NT2/D1 (cell line): ENCODE measurements at places on chromosomes 7 and 10.

- no peak for DNase-seq
These were observed 315.3 kb downstream of the CXCL12 start for GRCh38 chr10:44069573-44069972.

DNA sequence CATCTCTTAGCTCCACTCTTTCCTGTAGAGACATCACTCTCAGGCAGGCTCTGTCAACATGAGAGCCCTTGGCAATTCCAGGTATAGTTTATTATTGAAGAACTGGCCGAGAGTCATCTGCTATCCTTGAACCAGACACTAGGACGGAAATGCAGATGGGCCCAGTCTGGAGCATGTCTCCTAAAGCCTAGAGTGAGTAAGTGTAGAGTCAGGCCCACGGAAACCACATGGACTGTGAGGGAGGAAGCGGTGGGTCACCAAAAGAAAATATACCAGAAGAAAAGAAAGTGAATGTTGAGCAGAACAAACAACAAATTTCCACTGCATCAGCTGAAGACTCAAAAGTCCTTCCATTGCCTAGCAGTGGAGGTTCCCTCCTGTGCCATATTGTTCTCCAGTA lies 15.7 kb upstream of the RELN start:
- DNase-seq: no peak

DNA sequence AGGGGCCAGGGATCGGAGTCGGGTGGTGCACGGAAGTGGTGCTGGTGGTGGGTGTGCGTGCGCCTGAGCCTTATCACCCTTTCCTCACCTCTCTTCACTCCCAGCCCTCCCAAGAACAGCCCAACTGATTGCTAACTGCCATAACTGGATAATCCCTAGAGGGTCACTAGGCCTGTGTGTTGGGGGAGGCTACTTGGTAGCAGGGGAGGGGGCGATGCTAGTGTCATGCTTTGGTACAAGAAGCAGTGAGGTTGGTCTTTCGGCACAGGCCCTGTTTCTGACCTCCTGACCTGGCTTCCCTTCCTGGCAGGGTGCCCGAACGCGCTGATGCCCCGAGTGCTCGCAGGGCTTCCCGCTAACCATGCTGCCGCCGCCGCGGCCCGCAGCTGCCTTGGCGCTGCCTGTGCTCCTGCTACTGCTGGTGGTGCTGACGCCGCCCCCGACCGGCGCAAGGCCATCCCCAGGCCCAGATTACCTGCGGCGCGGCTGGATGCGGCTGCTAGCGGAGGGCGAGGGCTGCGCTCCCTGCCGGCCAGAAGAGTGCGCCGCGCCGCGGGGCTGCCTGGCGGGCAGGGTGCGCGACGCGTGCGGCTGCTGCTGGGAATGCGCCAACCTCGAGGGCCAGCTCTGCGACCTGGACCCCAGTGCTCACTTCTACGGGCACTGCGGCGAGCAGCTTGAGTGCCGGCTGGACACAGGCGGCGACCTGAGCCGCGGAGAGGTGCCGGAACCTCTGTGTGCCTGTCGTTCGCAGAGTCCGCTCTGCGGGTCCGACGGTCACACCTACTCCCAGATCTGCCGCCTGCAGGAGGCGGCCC lies 652 bp downstream of the KAZALD1 start:
- DNase-seq: no peak

GRCh38 chr10:114885443-114885842 lies 52.6 kb upstream of the TRUB1 start:
- DNase-seq: no peak

GRCh38 chr7:156155988-156156733 lies 343.9 kb upstream of the SHH start:
- DNase-seq: no peak
